ENCODE measurements at places on chromosomes 3 and 15.

GRCh38 chr15:82043130-82043673 lies 2.6 kb downstream of the MEX3B start:
- no peak for DNase-seq

DNA sequence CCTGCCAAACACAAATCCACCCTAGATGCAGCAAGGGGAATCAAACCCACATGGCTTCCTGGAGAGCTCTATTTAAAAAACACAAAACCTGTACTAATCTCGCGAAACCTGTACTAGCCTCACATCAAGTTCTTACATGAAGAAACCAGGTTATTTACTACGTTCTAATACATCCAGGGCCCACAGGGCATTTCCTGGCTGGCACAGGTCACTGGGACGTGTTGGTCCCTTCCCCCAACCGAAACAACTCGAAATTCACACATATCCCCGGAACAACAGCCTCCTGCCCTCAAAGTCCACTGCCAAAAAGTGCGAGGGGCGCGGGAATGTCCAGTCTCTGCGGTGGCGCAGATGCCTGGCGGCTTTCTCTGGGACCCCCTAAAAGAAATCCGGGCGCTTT lies 955 bp downstream of the CDCP1 start:
- DNase-seq = no peak

DNA sequence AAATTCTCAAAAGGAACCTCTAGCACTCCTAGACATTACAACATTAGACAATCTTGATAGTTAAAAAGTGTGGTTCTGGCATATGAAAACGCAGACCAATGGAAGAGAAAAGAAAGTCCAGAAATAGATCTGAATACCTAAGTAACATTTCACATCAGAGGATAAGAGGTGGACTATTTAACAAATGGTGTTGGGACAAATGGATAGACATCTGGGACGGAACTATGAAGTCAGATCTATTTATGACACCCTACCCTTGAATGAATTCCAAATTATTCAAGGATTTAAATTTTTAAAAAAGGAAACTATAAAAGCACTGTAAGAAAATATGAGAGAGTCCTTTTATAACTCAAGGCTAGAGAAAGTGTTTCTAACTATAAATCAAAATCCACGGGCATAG lies 111.3 kb downstream of the SCN11A start:
- DNase-seq = no peak

DNA sequence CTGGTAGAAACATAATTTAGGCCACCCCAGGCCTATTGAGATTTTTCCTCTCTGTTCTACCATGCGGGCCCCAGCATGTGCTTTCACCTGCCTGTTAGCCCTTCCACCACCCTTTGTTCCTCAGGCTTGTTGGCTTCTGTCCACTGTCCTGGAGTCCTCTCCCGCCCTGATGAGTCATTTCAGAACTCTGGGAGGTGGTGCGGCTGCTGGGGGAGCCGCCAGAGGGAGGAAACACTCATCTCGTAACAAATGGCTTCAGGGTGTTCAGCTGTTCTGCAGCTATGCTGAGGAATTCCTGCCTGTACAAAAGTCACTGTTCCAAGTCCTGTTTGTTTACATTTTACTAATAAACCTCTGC lies 36.3 kb downstream of the LRTM1 start:
- DNase-seq = no peak

DNA sequence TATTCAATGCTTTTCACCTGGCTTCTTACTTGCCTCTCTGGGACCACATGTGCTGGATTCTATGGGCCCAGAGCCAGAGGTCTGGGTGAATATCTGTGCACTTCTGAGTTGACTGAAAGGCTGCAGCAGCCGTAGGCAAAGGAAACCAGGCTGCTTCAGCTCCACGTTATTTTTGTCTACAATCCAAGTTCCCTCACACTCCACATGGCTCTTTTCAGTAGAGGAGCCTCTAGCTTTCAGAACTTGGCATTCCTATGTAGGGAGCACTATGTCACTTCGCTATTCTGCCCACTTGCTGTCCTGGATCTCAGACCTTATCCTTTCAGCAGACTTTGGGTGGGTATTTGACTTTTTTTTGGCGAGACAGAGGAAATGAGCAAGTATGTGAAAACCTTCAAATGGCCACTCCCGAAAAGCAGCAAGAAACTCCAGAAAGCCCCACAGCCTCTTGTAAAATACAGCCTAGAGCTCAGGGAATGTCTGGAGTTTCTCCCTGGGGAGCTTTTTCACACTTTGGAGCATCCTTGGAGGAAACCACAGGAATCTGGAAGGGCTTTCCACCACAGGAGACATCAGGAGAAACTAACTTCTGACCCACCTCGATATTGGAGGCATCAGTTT lies 80.9 kb downstream of the DUT start:
- DNase-seq = no peak

- no peak for DNase-seq
These were observed 274.4 kb downstream of the TLE3 start for GRCh38 chr15:69823223-69823907.

DNA sequence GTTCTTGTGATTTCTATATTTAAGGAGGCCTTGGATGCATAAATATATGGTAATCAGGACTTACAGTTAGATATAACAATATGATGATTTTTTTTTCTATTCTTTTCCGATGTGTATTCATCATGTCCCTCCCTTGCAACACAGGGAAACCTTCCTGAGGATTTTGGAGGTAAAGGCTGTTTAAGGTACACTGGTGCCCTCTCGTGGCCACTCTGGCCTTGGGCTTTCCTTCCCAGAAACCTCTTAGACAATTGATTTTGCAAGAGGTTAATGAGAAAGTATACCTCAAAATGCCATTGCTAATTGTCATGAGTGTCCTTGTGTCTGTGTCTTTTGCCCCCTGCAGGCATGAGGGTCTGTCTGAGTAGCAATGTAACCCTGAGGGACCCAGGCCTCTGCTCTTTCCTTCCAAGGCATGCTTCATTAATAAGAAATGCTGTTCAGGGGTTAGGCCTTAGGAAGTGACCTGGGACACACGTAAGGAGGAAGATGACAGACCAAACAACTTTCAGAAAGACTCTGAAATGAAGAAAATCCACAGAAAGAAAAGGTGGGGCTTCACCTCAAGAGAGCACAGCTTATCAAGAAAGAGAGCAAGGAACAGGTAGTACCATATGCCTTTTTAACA lies 70.3 kb upstream of the PPP2R3A start:
- peak; percentile 11 for DNase-seq

DNA sequence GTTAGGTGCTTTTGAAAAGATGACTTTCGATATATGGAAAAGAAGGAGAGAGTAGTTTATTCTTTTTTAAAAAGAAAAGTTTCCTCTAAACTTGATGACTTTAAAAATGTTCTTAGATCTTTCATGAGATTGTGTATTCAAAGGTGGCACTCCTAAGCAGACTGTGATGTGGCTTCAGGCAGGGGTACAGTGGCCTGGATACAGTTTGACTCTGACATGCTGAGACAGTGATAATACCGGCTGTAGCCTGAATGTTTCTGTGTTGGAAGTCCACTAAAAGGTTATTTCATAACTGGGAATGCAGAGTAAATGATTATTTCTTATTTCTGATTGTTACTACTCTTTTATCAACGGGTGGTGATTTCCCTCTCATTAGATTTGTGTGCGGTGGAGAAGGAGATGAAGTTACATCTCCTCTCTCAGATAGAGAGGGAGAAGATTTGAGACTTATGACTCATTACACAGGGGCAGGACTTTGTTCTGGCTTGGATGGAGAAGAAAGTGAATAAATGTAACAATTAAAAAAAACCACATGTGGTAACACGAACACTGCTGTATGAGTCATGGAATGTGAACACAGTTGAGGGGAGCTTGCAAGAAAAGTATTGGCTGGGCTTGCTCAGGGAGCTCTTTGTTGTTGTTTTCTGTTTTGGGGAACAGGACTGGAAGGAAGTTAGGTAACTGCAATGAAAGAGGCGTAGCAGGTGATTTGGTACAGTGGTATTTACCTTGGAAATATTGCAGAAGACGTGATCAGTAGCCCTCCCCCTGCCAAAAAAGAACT lies 21.6 kb downstream of the SPTSSB start:
- no peak for DNase-seq

DNA sequence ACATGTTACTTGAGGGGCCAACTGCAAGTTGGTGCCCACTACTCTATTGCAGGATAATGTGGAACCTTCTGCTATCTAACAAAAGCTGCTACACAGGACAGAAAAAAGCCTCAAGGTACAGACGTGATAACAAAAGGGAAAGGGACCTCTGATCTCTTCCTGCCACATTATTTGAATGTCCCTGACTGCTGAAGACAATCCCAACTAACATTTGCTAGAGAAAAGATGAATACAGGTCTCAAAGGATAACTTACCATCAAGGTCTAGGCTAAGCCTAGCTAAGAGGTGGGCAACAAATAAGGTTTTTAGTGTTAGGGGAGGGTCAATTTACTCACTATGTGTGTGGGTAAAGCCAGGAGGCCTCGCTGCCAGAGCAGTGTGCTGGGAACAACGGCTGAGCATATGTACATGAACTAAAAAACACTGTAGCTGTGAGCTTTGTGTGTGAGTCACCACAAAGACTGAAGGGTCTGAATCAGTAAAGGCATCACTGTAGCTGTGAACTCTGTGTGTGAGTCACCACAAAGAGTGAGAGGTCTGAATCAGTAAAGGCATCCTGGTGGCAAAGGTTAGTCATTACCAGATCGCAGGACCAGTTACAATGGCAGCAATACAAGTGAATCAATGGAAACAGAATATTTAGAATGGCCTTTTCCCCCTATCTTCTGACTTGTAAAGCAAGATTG lies 111.7 kb downstream of the LMLN start:
- DNase-seq = peak; percentile 27

DNA sequence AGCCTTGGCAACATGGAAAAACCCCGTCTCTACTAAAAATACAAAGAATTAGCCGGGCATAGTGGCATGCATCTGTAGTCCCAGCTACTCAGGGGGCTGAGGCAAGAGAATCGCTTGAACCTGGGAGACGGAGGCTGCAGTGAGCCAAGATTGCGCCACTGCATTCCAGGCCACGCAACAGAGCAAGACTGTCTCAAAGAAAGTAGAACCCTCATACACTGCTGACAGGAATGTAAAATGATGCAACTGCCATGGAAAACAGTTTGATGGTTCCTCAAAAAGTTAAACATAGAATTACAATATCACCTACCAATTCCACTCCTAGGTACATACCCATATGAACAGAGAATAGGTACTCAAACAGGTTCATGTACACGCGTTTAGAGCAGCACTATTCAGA lies 158.9 kb downstream of the TBC1D5 start:
- no peak for DNase-seq

DNA sequence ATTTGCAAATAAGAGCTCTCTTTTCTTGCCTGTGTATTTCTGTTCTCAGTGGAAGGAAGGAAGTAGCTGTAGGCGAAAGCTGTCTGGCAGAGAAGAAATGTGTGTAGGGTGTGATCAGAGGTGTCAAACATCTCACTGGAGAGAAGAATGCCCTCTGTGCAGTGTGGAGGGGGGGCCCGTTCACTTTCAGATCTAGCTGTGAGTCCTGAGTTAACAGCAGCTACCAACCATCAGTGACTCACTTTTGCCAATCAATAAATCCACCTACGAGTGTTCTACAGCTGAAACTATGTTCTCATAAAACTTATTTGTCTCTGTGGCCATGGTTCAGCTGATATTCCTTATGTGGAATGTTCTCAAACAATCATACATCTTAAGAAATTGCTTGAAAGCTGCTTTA lies 103.7 kb downstream of the FRMD4B start:
- DNase-seq = peak; percentile 53

DNA sequence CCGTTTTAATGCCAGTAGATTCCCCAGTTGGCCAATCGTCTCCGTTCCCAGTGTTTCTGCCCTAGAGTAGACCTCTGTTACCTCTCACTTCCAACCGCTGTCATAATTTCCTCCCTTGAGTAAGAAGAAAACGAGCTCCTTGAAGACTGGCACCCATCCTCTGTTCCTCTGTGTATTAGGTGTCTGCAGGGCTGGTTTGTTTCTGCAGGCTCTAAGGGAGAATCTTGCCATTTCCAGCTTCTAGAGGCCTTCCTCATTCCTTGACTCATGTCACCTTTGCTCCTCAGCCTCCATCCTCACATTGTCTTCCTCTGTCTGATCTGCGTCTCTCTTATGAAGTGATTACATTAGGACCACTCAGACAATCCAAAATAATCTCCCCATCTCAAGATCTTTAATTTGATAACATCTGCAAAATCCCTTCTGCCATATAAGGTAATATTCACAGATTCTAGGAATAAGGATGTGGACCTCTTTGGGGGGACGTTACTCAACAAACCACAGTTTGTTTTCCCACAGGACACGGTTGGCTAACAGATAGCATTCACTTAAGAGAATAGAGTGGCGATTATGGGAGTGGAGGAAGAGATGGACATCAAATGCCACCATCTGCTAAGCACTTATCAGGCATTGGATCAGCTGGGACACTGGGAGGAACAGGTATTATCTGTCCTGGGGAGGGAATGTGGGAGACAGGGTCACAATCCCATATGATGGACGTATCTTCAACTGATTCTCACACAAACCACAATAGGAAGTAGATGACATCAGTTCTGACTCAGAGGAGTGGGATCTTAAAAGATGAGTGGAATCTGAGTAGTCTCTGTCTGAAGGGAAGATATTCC lies 17.1 kb downstream of the ARHGAP31 start:
- DNase-seq = no peak

Data from stimulated activated CD8-positive, alpha-beta memory T cell treated with anti-CD3 and anti-CD28 coated beads, Interleukin-2, amount 100 ng/mL, for 48 hours (primary cell).